ENCODE measurements at places on chromosomes 7 and 10.

GRCh38 chr7:139451638-139452037 lies 31.8 kb downstream of the KLRG2 start:
- no peak for DNase-seq

GRCh38 chr10:97701438-97702069 lies 12.0 kb upstream of the MARVELD1 start:
- DNase-seq = peak; percentile 20

DNA sequence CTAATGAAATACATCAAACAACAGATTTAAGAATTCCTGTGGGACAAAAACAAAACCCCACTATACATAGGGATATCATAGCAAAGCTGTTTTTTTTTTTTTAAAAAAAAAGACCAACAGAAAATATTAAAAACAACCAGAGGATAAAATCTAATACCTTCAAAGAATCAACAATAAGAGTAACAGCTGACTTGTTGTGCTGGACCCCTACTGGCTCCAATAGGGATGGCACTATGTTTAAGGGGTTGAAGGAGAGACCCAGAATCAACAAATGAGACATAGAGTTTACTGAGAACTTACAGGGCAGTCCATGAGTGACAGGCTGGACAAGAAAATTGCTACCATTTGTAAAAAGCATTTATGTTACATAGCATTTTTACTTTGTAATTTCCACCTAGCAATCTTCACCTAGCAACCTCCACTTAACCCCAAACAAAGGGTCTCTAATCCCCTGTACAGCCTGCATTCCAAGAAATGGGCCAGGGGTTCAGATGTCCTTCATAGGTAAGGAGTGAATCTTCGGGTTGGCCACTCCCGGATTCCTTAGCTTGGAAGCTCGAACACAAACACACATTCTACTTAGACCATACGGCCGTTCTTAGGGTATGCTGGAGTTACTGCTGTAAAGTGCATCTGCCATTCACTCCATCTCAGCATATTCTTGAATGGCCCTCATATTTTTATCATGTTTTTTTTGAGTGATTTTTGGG lies 25.8 kb downstream of the ASZ1 start:
- no peak for DNase-seq

GRCh38 chr10:57506414-57507094 lies 761.1 kb downstream of the IPMK start:
- no peak for DNase-seq

DNA sequence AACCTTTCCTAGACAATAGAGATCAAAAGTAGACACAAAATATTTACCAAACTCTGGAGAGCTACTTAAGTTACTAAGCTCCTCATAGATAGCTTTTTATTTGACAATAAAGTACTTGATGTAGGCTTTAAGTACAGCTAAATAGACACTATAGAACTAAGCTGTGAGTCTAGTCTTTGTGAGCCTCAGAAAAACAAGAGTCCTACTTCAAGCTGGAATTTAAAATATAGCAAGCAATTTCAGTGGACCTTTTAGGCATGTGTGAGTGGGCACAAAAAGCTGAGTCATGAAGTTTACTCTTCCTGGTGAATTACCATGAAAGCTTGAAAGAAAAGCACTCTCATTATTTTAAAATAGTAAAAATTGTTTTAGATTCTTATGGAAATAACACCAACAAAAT lies 76.1 kb downstream of the ADD3 start:
- DNase-seq = no peak

DNA sequence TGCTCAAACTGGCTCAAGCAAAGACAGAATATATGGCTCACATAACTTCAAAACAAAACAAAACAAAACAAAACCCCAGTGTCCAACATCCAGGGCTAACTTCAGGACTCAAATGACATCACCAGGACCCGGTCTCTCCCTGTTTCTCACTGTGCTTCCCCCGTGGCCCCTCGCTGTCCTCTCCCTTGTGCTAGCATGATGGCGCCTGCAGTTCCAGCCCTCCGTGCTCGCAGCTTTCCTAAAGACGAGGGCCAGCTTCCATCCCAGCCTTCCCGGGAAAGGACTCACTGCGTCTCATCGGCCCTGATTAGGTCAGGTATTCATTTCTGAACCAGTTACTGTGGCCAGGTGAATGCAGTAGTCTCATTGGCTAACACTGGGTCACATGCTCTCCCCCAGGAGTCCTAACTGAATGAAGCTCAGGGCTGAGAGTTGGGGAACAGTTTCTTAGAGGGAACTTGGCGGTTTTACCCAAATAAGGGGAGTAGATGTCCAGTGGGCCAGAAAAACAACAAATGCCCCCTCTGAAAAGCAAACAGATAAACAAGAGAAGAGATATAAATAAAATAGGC lies 33.0 kb upstream of the CTBP2 start:
- DNase-seq = no peak

GRCh38 chr7:12692479-12693259 lies 5.2 kb downstream of the ARL4A start:
- DNase-seq = no peak

GRCh38 chr10:110326351-110327032 lies 21.8 kb upstream of the SMNDC1 start:
- no peak for DNase-seq

GRCh38 chr7:22318376-22318775 lies 38.6 kb downstream of the RAPGEF5 start:
- DNase-seq = no peak

DNA sequence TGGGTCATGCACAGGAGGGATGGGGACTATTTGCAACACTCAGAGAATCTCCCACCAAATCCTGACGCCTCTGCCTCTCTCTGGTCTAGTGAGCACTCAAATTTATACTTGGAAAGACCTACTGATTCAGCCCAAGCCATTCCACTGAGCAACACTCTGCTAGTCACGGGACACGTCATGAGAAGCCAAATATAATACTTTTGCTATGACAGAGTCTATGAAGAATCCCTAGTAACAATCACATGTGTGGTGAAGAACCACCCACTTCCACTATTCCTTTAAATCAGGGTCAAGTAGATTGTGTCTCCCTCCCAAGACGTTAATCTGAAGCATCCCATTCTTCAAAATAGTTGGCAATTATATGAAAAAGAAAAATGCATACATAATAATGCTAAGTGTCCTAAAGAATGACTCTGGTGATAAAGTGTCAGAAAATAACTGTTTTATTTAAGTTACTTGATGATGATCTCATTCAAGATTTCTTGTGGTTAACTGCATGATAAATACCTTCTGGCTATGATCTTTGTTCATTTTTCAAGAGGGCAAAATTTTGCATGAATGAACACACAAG lies 28.5 kb downstream of the CHCHD3 start:
- DNase-seq = no peak

GRCh38 chr7:12569673-12570072 lies 847 bp upstream of the SCIN start:
- DNase-seq = no peak

DNA sequence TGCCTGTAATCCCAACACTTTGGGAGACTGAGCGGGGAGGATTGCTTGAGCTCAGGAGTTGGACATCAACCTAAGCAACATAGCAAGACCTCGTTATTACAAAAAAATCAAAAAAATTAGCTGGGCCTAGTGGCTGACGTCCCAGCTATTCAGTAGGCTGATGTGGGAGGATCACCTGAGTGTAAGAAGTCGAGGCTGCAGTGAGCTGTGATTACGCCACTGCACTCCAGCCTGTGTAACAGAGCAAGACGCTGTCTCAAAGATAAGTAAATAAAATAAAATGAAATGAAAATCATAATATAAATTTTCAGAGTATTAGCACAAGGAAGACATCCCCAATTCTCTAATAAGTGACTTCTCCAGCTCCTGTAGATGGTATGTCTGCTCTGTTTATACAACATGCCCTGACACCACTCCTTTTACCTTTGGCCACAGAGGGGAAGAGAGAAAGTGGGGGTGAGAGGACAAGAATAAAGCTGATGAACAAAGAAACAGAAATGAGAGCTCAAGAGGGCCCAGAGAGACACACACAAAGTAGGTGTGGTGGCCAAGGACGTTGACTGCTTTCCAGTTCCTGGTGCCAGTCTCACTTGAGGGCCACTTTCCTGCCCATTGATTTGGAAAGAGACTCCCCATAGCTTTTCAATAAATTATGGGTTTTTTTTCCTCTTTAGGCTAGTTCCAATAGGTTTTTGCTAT lies 62.9 kb downstream of the PTTG1IP2 start:
- DNase-seq = no peak

DNA sequence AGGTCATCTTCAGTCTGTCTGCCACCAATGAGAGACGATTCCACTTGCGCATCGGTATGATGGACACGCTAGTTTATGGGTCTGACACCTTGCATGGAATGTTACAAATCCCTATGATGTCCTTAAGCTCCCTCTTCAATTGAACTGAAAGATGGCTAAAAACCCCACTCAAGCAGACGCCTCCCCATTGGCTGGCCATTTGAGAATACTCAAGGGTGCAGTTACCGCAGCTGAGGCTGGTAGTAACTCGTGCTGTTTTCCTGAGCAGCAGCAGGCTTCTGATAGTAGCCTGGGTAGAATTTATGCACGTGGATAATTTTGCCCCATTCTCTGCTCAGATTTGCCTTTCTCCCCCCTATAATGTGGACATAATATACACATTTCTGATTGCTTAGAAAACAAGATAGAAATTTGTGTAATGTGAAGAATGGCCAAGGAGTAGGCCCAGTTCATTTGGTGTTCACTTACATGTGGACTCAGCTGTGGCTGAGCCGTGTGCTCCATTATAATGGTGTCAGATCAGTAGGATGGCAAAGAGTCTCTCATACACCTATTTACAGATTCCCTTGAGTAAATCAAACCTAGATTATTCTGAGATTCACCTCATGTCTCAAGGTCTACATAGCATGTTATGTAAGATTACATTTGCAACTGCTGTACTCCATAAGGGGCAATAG lies 142.8 kb downstream of the HIBADH start:
- no peak for DNase-seq

GRCh38 chr7:29234438-29234837 lies 39.9 kb downstream of the CHN2 start:
- DNase-seq = no peak

DNA sequence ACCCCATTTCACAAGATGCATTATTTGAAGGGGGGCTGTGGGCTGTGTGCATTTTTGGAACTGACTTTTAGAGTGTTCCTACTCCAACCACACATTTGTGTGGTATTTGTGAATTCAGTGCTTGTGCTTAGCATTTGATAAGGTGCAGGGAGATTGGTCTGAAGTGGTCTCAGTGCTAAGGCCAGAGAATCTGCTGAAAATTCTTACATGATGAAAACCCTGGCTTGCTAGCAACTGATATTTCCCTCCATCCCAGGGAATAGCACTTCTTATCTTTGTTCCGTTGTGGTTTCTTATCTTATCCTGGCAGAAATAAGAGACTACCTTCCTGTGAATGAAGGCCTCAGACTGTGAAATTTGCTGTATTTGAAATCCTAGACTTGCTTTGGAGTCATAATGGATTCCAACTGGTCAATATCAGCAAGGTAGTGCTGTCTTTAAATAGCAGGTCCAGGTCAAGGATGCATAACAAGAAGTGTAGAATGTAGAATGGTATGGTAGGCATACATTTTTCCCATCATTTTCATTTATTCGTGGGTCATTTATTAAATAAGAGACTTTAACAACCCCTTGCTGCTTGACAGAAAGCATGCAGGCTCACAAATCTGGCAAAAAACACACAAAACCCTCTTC lies 986.9 kb downstream of the REEP3 start:
- no peak for DNase-seq

GRCh38 chr10:19922236-19922963 lies 106.2 kb downstream of the PLXDC2 start:
- DNase-seq = no peak

- peak; percentile 57 for DNase-seq
Observed at GRCh38 chr10:14571866-14572507, 202.7 kb downstream of the FAM107B start.

DNA sequence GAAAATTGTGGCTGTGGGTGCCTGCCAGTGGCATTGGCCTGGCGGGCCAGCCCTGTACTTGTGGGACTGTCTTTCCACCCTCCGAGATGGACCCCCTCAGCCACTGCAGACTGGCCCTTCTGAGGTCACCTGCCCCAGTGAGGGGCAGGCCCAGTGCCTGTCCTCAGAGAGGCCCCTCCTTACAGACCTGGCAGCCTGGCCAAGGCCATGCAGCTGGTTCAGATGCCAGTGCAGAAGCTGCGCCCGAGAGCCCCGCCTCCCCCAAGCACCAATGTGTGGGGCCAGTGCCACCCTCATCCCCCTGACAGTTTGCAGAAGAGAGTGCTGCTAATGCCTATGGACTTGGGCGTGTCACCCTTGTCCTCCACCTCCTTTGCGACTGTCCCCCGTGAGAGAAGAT lies 10.0 kb downstream of the ZNF316 start:
- no peak for DNase-seq

- no peak for DNase-seq
Observed at GRCh38 chr7:140625908-140626868, 14.4 kb downstream of the DENND2A start.

DNA sequence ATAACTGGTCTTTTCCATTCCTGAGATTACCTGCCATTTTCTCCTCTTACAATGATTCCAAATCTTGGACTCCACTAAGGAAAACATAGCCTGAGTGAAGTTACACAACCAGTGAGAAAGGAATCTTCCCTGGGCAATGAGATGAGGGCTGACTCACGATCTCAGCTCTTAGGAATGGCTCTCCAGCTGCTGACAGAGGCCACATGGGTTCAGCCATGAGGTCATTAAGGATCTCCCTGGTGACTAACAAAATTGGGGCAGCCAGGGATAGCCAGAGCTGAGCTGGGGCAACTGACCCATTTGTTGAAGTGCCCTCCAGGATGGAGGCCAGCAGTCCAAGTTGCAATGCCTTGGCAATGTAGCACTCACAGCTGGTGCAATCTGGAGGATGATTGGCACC lies 78.7 kb upstream of the MKLN1 start:
- no peak for DNase-seq

DNA sequence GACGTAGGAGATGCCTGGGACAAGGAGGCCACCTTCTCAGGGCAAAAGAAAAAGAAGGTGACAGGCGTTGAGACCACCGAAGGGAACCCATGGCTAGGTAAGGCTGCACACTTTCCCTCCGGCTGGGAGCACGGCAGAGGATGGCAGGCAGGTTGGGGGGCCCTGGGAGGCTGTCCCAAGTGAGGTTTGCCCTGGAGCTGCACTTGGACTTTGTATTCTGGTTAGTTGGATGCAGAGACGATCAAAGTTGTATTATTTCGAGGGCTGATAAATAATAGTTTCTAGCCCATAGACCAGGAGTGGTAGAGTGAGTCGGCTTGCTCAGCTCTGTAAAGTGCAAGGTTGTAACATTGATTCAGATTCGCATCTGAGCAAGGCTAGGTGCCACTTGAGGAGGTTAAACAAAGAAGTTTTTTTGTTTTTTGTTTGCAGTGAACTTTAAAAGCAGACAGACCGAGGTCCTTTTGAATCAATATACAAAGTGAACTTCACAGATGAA lies 608 bp downstream of the ENTPD7 start:
- no peak for DNase-seq

DNA sequence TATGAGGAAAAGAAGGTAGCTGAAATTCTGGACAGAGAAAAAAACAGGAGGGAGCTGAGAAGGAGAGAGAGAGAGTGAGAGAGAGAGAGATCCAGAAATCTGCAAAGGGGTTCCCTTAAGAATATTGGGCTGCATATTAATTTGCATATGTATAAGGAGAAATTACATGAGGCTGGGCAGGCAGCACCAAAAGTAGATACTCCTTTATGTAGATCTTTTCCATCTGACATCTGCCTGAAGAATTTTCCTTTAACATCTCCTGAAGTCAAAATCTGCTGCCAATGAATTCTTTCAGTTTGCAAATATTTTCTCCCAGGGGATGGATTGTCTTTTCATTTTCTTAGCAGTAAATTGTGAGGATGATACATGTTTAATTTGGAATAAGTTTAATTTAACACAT lies 1365.3 kb downstream of the GATA3 start:
- no peak for DNase-seq

All from T follicular helper cell (primary cell).